Hippocampal formation (tissue), 2 donors: ENCODE measurements at places on chromosomes 2 and 18.

DNA sequence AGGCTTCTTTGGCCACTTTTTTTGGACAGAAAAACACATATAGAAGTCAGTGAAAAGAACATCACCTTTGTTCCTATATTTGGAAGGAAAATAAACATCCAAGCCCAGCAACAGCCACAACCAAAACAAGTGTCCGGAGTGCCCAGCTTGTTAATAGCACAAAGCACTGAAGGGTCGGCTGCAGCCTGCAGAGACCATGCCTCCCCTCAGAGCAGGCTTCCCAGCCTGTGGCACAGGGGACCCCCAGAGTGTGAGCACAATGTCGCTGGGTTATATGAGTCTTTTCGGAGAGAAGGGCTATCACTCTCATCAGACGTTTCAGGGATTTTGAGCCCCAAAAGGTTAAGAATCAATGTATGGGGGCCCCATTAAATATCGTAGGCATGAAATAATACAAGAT, 6.2 kb upstream of the CIDEA start:
- DNase-seq = no peak

GRCh38 chr2:20444101-20444992, 2.5 kb upstream of the RHOB start:
- DNase-seq = no peak

DNA sequence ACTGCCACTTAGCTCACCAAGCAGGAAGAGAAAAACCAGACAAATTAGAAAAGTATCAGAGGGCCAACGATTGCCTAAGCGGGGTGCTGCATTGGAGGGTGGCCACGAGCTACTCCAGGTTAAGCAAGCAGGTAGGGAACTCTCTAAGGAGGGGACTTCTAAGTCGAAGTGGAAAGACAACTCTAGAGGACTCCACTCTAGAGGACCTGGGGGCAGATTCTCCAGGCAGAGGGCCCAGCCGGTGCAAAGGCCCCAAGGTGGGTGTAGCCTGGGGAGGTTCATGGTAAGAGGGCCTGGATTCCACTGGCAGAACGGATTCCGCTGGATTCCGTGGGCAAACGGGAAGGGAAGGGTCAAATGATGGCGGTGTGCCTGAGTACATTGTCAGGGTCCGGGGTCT, 12.7 kb downstream of the FBLN7 start:
- no peak for DNase-seq

DNA sequence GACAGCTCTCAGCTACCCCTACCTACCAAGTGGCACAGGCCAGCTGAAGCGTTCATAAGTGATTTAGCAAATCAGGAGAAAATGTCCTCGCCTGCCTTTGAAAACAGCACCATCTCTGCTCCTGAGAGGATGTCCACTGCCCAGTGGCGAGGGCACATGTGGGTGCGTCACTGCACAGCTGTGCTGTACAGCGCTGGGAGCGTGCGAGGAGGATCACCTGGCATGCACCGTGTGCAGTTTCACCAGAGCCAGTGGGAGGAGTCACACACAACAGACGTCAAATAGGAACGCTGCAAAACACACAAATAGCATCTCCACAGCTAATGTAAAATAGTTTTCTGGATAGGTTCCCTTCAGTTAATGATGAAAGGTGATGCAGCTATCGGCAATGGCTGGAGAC, 154.1 kb downstream of the HDAC4 start:
- no peak for DNase-seq

- no peak for DNase-seq
Observed at GRCh38 chr2:181163139-181163538, 182.7 kb downstream of the UBE2E3 start.

DNA sequence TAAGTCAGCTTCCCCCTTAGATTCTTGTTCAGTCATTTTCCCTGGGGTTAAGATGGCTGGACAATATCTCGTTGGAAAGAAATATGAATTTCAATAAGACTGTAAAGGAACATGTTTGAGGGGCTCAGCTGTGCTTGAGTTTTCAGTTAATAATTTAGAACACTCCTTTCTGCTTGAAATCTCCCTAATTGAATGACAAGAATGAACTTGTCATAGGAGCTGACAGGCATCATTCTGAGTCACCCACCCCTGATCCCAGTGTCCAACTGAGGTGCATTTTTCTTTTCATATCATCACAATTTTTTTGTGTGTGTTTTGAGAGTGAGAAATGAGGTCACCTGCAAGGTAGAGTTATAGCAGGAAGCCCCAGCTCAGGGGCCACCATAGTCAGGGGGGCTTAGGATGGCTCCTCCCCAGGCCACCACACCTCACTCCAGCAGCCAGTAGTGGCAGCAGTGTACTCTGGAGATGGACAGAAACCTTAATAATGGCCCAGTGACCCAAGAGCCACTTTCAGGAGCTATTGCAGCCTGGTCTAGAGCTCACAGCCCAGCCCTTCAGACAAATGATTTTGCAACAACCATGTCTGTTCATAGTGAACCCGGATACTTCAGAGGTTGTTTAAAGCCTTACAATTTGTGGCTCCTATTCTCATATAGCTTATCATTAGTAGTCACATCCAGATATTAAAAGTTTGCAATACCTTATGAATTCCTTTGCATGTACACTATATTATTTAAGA, 174.5 kb downstream of the MAIP1 start:
- no peak for DNase-seq

DNA sequence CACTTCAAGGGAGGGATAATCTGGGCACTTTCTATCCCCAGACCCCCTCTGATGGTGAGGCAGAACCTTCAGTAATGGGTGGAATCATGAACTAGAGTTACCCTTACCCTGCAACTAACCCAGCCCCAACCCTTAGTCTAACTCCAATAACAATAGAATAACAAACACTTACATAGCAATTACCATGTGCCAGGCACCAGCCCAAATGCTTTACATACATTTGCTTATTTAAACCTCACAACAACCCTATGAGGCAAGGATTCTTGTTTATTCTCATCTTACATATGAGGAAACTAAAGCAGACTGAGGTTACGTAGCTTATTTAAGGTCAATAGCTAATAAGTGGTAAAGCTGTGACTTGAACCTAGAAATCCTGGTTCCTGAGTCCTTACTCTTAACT, 132.8 kb downstream of the CYP26B1 start:
- DNase-seq = no peak

DNA sequence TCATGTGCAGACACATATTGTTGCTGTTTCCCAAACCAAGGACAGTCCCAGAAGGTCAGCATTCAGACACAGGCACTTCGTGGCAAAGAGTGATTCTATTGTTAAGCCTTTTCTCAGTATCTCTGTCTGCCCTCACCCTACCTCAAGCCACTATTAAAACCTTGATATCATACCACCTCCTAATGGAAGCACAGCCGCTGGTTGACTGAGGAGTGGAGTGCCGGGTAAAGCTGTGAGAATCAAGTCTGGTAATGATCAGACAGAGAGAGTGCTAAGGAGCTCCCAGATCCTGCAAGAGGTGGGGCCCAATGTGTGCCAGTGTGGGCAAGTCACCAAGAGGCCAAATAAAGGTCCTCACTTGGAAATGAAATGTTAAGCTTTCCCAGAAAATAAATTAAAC, 819.5 kb downstream of the BCL11A start:
- DNase-seq = no peak

DNA sequence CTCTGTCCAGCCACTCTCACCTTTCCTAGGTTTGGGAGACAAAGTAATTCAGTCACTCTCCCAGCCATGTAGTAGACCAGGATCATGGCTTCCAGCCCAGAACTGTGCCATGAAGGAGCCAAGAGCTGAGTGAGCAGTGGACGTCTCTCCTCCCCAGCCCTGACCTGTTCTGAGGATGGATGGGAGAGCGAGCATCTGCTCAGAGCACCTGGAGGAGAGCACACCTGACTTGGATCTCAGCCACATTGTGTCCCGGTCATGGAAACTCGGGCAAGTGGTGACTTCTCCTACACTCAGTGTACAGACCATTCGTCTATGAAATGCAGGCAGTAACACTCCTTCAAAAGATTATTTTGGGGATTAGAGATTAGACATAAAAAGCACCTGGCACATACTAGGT, 299.7 kb downstream of the TNS1 start:
- DNase-seq = no peak

GRCh38 chr2:143526498-143526897, 397.3 kb downstream of the ARHGAP15 start:
- no peak for DNase-seq

GRCh38 chr2:226777611-226778010, 22.0 kb downstream of the IRS1 start:
- DNase-seq = no peak

DNA sequence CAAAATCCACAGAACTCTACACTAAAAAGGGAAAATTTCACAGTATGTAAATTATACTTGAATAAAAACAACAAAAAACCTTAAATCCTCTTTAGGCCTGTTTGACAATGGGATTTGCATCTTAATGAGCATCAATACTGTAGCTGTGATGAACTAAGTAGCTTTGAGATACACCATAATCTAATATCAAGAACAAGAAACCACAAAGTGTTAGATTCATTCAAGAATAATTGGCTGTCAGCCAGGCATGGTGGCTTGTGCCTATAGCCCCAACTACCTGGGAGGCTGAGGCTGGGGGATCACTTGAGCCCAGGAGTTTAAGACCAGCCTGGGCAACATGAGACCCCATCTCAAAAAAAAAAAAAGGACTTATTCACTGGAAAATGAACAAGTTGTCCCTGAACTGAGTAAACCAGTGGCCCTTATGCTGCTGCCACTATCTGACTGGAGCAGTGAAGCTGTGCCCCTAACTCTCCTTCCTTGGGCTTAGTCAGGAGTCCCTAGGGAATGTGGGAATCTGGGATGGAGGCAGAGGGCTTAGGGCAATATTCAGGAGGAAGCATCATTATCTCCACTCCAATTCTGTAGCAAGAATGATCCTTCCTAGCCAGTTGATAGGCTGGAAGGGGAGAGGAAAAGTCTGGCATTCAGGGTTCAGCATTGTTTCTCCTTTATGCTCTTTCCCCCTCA, 88.5 kb downstream of the PRKCE start:
- DNase-seq = no peak
